ENCODE measurements at places on chromosomes 3 and 15. TPM values are rescaled to one million over a fixed set of nuclear protein-coding genes. Genes with fewer than 3 reads are reported as not detected.

Gene KLHL6
- 1.5 TPM for total RNA-seq

Gene ADAM10
- total RNA-seq, result 103 TPM

Gene PPP1R14D
- not detected for total RNA-seq

GRCh38 chr3:46845397-46845859 lies 17.8 kb downstream of the MYL3 start:
- DNase-seq, result peak; percentile 93

GRCh38 chr3:38468765-38469164 lies 15.1 kb downstream of the ACVR2B start:
- no peak for DNase-seq

GRCh38 chr3:18740631-18741583 lies 315.8 kb upstream of the SATB1 start:
- DNase-seq, result no peak

Gene SPPL2A
- total RNA-seq, result 120 TPM

DNA sequence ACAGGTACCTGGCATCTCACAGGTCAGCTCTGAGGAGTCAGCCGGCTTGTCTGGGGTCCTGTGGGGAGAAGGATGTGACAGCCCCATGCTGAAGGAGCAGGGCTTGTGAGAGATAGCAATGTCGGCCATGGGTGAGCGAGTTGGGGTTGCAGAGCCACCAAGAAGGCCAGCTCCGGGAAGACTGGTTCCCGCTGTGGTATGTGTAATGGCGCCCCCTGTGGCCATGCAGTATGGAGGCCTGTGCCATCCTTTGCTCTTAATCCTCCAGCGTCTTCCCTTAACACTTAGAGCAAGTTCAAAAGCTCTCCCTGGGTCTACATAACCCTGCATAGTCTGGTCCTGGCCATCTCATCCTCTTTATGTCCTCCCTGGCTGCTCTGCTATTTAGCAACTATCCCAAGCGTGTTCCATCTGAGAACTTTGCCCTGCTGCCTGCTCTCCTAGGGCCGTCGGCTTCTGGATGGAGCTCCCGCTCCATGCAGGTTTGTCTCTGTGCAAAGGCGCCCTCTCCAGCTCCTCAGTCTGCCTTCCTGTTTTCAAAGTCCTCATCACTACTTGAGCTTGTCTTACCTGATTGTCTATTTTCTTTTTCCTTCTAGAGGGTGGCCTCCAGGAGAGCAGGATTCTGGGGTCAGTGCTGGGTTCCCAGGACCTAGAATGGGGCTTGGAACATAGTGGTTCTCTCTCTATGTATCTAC lies 40.8 kb upstream of the IQCF6 start:
- no peak for DNase-seq

- DNase-seq, result no peak
These were observed 29.8 kb downstream of the GNB4 start for GRCh38 chr3:179421500-179421899.

- no peak for DNase-seq
These were observed 8.9 kb downstream of the ARMC8 start for GRCh38 chr3:138196023-138196422.

GRCh38 chr3:107523539-107524325 lies 970 bp downstream of the BBX start:
- no peak for DNase-seq

GRCh38 chr15:68022061-68022460 lies 32.1 kb upstream of the PIAS1 start:
- DNase-seq, result peak; percentile 26

DNA sequence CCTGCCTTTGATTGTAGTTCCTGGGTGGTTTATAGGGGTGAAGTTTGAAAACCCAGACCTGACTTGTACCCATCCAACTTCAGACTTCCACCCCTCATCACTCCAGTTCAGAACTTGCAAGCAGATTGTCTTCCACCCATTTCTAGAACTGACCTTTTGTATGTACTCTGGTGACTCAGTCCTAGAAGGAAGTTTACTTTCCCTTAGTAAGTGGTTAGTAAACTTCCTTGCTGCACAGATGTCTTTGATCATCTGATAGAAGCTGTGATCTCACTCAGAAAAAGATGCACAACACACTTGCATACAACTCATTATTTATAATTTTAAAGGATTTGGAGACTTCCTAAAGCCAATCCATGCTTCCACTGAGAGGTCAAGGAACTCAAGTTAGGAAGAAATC lies 368.0 kb downstream of the MFSD1 start:
- DNase-seq, result no peak

Gene GOLGA8T
- 1.8 TPM for total RNA-seq

- DNase-seq, result no peak
These were observed 984.1 kb downstream of the EPHA3 start for GRCh38 chr3:90091549-90091948.

GRCh38 chr3:33424606-33425452 lies 15.4 kb downstream of the UBP1 start:
- no peak for DNase-seq

DNA sequence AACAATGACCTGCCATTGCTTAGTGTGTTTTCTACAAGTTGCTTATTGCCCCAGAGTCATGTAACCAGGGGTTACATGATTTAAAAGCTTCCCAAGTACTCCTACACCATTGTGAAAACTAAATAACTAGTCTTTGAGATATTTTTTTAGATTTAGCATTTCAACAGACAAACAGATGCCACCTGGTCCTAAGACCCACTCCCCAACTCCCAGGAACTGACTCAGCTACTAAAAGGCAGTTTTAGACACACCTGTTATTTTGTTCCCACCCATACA lies 28.1 kb upstream of the KBTBD12 start:
- no peak for DNase-seq

DNA sequence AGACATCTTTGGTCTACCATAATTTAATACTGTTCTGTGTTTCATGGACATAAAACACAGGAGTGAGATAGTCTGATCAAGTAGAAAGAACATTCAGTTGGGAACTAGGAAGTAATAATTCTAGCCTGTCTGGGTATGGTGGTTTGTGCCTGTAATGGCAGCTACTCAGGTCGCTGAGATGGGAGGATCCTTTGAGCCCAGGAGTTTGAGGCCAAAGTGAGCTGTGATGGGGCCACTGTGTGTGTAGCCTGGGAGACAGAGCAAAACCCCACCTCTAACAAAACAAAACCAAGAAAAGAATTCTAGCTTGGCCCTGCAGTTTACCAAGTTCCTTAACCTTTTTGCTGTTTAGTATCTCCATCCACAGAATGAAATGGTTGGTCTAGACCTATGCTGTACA lies 36.8 kb downstream of the KAT2B start:
- DNase-seq, result no peak

DNA sequence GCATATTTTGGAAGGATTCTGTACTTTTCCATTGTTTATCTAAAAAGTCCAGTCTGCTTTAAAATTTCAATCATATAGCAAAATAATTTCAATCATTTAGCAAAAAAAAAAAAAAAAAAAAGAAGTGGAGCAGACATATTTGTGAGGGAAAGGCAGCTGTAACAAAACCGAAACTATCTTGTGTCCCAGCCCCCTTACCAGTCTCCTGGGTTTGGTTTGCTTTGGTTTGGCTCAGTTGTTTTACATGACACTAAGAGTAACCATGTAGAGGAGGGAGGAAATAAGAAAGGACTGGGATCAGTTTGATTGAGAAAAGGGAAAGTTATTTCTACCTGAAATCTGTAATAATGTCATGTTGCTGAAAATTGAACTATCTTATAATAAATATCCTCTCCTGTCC lies 158.8 kb upstream of the GADL1 start:
- no peak for DNase-seq

GRCh38 chr15:47603026-47603425 lies 114.3 kb upstream of the SEMA6D start:
- no peak for DNase-seq

Gene DNASE1L3
- 4.0 TPM for total RNA-seq

Gene TMEM40
- 3.9 TPM for total RNA-seq

Gene RPN1
- total RNA-seq, result 85.1 TPM

GRCh38 chr15:68817304-68818065 lies 3.2 kb downstream of the ANP32A start:
- peak; percentile 90 for DNase-seq

Gene SSUH2
- total RNA-seq, result 0.62 TPM

DNA sequence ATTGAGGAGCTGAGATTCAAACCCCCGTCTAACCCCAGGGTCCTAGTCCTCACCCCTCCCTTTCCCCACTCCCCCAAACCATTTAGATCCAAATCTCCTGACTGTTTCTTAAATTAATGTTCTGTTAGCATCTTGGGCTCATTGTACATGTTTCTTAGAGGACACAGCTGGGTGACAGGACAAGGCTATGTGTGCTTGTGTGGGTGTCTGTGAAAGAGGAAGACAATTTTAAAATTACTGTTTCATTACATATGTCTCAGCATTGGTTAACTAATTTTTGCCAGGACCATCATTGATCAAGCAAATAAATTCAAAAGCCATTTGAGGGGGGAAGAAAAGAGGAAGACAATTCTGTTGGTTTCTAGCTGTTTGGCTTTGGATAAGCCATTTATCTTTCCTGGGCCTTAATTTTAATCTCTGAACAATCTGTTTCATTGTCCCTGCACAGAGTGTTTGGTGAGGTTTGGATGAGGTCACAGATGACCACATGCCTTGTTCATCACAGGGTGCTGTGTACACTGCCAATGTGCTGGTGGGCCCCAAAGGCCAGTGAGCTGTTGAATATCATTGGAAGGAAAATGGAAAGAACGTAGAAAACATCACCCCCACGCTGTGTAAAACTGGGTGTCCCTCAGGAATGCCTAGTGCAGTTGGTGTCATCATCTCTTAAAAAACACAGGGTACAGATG lies 51.9 kb downstream of the RPLP1 start:
- no peak for DNase-seq

Data from right cardiac atrium (tissue), 5 donors.